ENCODE measurements at places on chromosomes 1 and 21.

DNA sequence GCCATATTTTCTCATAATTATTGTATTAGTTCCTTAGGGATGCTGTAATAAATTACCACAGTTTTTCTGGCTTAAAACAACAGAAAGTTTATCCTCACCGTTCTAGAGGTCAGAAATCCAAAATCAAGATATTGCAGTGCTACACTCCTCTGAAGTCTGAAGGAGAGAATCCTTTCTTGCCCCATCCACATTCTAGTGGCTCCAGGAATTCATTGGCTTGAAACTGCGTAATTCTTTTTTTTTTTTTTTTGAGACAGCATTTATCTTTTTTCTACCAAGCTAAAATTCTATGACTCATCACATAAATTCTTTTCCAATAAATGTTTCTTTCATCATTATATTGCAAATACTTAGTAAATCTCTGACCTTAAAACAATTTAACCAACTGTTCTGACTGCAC lies 451.0 kb upstream of the RGS18 start:
- DNase-seq = peak; percentile 38

DNA sequence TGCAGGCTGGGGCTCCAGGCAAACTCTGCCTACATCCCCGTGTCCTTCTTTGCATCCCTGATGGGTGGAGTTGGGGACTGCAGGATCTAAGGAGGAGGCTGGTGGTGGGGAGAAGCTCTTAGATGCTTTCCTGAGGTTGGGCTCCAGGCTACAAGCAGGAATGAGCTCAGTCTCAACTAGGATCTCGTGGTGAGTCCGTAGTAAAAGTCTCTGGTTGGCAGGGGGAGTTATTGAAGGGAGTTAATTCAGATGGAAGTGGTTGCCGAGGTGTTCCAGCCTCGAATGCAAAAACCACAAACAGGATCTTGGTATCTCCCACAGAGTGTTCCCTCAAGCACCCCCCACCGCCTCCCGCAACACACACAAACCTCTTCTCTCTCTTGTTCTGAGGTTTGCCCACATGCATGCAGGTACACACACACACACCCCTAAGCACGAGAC lies 35.0 kb downstream of the TMCC2 start:
- peak; percentile 37 for DNase-seq

GRCh38 chr1:50343323-50343722 lies 79.9 kb downstream of the DMRTA2 start:
- DNase-seq = no peak

DNA sequence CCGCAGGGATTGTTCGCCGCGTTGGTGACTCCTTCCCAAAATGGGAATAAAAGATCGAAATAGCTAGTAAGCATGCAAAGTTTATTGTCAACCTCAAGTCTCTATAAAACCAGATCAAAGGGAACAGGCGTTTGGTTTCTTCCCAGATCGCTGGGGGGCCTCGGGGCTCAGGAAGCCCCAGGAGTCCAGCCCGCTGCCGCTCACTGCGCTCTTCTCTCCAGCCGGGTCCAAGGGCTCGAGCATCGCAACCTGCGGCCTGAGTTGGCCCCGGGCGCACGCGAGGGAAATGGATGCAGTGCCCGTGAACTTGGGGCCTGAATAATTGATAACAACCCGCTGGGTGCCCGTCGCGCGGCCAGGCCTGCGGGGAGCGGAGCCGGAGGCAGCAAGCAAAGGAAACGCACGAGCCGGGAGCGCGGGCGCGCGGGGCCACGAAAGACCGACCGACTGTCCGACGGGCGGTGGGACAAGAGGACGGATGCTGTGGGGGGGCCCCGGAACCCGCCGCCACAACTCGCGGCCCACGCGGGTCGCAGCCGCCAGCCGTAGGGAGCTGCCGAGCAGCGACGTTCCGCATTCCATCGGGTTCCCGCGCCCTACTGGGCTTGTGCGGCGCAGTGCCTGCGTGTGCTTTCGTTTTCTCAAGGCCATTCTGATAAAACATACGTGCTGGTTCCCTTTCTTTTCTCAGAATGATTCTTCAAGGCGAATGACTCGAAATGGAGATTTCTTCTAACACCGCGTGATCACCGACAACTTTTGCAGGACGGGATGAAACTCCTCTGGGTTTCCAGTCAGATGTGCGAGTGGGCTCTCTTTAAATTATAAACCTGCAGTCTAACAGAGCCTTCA lies 14.0 kb upstream of the ALX3 start:
- DNase-seq = peak; percentile 35

DNA sequence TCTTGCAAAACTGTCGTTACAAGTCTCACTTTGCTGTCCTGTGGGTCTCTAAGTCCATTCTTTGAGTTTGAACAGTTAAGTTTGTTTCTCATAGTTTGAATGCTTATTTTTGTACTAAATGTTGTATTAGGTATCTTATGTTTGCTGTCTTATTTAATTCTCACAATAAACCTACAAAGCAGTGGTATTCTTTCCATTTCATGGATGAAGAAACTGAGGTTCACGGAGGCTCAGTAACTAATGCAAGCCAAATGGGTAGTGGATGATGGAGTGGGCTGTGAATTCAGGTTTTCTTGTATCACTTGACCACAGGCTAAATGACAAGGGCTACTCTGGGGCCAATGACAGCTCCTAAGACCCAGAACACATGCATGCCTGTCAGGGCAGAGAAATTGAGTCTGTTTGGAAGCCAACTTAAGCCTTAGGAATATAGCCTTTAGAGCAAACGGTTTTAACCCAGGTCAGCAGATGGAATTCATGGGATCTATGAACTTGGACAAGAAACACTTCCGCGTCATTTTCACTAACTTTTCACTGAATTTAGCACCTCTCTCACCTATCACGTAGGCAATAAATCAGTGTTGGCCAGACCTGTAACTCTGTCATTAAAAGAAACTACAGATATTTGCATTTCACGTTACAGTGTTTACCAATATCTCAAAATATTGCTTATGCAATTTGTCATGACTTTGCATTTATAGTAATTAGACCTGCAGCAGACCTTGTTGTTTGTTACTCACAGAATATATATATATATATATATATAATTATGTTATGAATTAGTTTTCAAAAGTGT lies 67.1 kb upstream of the TLR5 start:
- DNase-seq = no peak

DNA sequence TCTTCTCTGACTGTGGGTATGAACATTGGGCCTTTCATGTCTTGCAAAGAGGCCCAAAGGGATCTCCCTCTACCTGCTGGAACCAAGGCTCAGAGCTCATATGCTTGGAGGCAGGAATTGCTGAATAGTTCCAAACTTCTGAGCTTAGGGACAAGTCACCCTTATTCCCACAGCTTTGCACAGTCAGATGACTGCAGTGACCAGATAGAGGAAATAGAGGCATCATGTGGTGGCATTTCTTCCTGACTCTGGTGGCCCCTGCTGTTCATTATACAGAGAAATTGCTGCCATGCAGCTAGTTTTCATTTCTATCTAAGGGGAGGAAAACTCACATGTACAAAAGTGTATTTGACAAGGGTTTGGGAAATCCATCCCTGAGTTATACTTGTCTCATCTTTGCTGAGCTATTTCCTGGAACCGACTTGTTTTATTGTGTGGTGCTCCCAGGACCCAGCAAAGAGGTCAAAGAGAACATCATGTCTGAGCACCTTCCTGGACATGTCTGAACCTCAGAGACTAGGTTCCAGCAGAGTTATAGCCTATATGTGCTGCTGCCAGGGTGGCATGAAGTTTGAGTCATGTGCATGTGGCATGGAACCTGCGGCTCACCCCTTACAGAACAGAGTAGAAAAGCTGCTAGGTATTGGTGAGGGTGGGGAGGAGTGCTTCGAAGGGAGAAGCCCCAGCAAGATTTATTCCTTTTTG lies 131.2 kb downstream of the PIK3R3 start:
- no peak for DNase-seq

GRCh38 chr1:232267837-232268598 lies 361.9 kb downstream of the SIPA1L2 start:
- DNase-seq = no peak

DNA sequence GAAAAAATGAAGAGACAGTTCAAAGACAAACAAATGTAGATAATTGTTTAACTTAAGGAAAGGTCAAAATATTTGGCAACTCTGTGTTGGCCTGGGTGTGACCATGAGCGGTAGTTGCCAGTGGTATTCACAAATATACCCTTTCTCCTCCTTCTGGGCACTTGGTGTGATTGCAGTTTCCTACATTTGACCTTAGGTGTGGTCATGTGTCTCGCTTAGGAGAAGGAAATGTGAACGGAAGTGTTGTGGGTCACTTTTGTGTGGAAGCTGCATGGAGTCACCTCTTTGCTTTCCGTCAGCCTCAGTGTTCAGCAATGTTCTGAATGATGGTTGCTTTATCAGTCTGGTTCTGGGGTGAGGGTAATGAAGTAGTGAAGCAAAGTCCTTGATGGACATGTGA lies 3.4 kb upstream of the PCSK9 start:
- DNase-seq = no peak

GRCh38 chr1:217907504-217907903 lies 276.4 kb downstream of the SPATA17 start:
- DNase-seq = peak; percentile 1

GRCh38 chr21:42401154-42401553 lies 2.5 kb upstream of the UBASH3A start:
- peak; percentile 64 for DNase-seq

GRCh38 chr1:22971611-22972405 lies 858 bp downstream of the LACTBL1 start:
- no peak for DNase-seq

DNA sequence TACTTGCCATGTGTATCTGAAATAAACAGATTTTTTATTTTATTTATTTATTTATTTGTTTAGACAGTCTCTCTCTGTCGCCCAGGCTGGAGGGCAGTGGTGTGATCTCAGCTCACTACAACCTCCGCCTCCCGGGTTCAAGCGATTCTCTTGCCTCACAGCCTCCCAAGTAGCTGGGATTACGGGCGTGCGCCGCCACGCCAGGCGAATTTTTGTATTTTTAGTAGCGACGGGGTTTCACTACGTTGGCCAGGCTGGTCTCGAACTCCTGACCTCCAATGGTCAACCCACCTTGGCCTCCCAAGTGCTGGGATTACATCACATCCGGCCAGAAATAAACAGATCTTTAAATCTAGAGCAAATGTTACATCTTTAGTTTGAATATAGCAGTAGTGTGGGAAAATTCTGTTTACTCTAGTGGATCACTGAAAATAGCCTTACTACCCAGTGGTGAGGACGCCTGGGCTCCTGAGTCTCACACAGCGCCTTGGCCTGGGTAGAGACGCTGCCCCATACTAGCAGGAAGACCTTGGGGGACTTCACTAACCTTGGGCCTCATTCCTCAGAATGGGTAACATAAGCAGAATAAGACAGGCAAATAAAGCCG lies 709 bp downstream of the GART start:
- no peak for DNase-seq

Measured in fibroblast of skin of scalp (primary cell).